A549 treated with ZK216348 at 1 μM for 4 hours (cell line): ENCODE measurements at places on chromosomes 16 and 17. TPM values are rescaled to one million over a fixed set of nuclear protein-coding genes. Genes with fewer than 3 reads are reported as not detected.

The KRTAP3-2 gene
- total RNA-seq, result not detected in 5 replicates

The FOXL1 gene
- total RNA-seq, result 0.56 to 2.1 TPM (median 1.5 TPM) in 5 replicates

The INTS2 gene
- total RNA-seq, result 9.2 to 16.1 TPM (median 13.3 TPM) in 5 replicates

The TP53TG3F gene
- 0.07 to 0.26 TPM in 2 of 5 replicates, not detected in the others for total RNA-seq

The MPV17L gene
- 4.1 to 5.9 TPM (median 5.7 TPM) in 5 replicates for total RNA-seq

The HBA1 gene
- 0.93 to 2.3 TPM (median 1.6 TPM) in 5 replicates for total RNA-seq

The CCL17 gene
- not detected in 5 replicates for total RNA-seq

The CCL3 gene
- total RNA-seq, result not detected in 5 replicates

The TP53TG3C gene
- total RNA-seq, result 0.43 TPM in 1 of 5 replicates, not detected in the others

The CCL5 gene
- total RNA-seq, result 1.0 to 2.3 TPM (median 1.5 TPM) in 5 replicates

The PLD6 gene
- 6.5 to 8.2 TPM (median 7.3 TPM) in 5 replicates for total RNA-seq

The ARL5C gene
- not detected in 5 replicates for total RNA-seq

The HSD17B1 gene
- total RNA-seq, result 1.1 to 1.8 TPM (median 1.7 TPM) in 5 replicates

The RASL10B gene
- 0.12 to 0.15 TPM (median 0.14 TPM) in 4 of 5 replicates, not detected in the other for total RNA-seq

The CAPNS2 gene
- not detected in 5 replicates for total RNA-seq

The POLR3K gene
- 34.4 to 41.4 TPM (median 38.2 TPM) in 5 replicates for total RNA-seq

The CNOT1 gene
- total RNA-seq, result 130 to 176 TPM (median 144 TPM) in 5 replicates

The KNOP1 gene
- total RNA-seq, result 37.6 to 49.8 TPM (median 45.1 TPM) in 5 replicates

The NLGN2 gene
- 11.6 to 21.8 TPM (median 19.1 TPM) in 5 replicates for total RNA-seq

The CA4 gene
- total RNA-seq, result 0.24 TPM in 1 of 5 replicates, not detected in the others

The NEUROD2 gene
- total RNA-seq, result 0.18 TPM in 1 of 5 replicates, not detected in the others

The PRM3 gene
- total RNA-seq, result not detected in 5 replicates

The TEKT3 gene
- total RNA-seq, result 0.25 TPM in 1 of 5 replicates, not detected in the others

The CCL13 gene
- total RNA-seq, result not detected in 5 replicates

The NT5C3B gene
- 105 to 121 TPM (median 107 TPM) in 5 replicates for total RNA-seq

The KLHL10 gene
- total RNA-seq, result 0.07 to 0.19 TPM (median 0.14 TPM) in 3 of 5 replicates, not detected in the others

The RSKR gene
- total RNA-seq, result 2.9 to 5.4 TPM (median 4.7 TPM) in 5 replicates

The HCRT gene
- 0.55 TPM in 1 of 5 replicates, not detected in the others for total RNA-seq

The NHLRC4 gene
- 0.14 to 0.32 TPM (median 0.19 TPM) in 5 replicates for total RNA-seq
